Activated CD4-positive, CD25-positive, alpha-beta regulatory T cell (primary cell): ENCODE measurements at places on chromosomes 16 and 17.

DNA sequence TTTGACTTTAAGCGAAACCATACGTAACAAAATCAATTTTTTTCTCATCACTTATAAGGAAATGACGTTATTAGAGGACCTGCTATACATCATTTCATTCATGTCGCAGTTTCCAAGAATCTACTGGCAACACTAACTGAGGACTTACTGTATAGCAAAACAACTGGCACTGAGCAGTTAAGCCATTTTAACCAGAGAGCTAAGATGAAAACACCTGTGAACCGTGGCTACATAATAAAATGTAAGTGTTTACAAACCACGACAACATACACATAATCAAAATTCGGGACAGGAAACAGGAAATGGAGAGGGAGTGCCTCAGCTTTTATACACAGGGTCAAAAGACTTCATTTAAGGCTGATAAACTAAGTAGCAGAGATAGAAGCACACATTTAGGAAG lies 29.5 kb downstream of the METTL16 start:
- DNase-seq, result no peak

GRCh38 chr16:58459344-58460218 lies 40.4 kb upstream of the NDRG4 start:
- no peak for DNase-seq

- DNase-seq, result no peak
Observed at GRCh38 chr17:67421869-67422273, 44.8 kb downstream of the PITPNC1 start.

DNA sequence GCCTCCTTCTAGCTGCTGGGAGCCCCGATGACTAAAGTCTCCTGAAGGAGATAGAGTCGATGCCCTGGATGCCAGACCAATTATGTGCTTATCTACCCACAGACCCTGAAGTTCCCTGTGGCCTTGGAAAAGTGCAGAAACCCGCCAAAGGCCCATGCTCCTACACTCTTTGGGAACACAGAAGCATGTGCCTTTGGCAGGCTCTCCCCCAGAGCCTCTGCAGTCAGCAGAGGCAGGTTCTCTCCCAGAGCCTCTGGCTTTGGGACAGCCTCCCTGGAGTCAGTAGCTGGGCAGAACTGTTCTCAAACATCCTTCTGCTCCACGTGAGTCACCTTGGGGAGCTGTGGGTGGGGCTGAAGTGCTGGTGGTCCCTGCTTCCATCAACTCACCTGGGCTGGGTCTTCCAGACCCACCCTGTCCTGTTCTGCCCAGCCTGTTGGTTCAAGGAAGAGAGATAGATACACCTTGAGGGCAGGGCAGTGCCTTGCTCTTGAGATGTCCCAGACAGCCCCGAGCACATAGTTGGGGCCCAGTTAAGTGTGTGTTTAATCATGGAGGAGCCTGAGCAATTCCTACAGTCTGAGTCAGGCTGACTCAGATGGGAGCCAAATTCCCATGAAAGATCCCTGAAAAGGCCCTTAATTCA lies 3.2 kb upstream of the CDK5RAP3 start:
- DNase-seq, result no peak

GRCh38 chr17:67656494-67657203 lies 61.1 kb upstream of the NOL11 start:
- DNase-seq, result no peak

- DNase-seq, result no peak
Observed at GRCh38 chr16:62652441-62653120, 616.3 kb upstream of the CDH8 start.

- no peak for DNase-seq
Observed at GRCh38 chr16:30096862-30097563, 1.0 kb upstream of the YPEL3 start.

DNA sequence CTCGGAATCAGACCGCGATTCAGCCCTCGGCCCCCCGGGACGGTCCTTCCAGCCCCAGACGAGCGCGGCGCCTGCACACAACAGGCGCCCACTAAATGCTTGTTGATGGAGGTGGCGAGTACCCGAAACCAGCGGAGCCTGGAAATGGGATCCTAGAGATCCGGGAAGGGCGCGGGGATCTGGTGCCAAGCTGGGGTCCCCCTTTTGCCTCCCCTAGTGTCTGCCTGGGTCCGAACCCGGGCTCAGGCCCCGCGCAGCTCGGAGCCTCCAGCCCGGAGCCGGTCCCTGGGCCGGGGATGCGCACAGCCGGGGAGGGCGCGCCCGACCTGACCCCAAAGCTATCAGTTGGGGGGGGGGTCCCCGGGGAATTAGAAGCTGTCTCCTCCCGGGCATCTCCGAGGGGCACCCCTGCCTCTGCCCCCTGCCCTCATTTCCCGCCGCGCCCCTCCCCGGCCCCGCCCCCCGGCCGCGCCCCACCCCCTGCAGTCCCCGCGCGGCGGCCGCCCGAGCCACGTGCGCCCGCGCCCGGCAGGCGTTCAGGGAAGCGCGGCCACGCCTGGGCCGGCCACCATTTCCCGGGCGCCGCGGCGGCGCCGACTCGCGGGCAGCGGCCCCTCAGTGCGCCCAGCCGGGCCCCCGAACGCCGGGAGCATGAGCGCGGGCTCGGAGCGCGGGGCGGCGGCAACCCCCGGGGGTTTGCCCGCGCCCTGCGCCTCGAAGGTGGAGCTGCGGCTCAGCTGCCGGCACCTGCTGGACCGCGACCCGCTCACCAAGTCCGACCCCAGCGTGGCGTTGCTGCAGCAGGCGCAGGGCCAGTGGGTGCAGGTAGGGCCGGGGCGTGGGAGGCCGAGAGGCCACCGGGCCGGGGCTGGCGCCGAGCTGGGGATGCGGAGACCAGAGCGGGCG lies at the start of gene CPNE7:
TSS of gene CPNE7 (plus strand) at position 512 of the 906 bp plus-strand sequence. CDS start at position 652, 140 bp downstream.
- no peak for DNase-seq

- DNase-seq, result peak; percentile 28
Observed at GRCh38 chr17:18248300-18248731, 10.2 kb downstream of the FLII start.

- DNase-seq, result no peak
Observed at GRCh38 chr16:56450275-56450985, 702 bp downstream of the NUDT21 start.

GRCh38 chr17:43584666-43585102 lies 38.5 kb upstream of the ETV4 start:
- DNase-seq, result no peak

GRCh38 chr17:79097226-79098055 lies 22.8 kb downstream of the ENGASE start:
- no peak for DNase-seq

GRCh38 chr17:69067274-69068047 lies 6.7 kb upstream of the ABCA9 start:
- no peak for DNase-seq

DNA sequence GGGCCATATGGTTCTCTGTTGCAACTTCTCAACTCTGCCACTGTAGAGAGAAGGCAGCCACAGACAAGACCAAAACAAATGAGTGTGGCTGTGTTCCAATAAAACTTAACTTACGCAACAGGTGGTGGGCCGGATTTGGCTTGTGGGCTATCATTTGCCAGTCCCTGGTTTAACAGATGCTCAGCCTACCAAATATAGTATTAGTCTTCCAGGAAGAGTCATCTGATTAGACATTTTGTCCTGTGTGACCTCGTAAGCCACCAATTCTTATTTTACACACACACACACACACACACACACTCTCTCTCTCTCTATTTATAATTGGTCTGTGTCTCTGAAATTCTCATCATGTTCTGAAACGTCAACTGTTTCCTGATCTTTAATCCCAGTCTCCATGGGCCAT lies 245.9 kb downstream of the XYLT1 start:
- DNase-seq, result no peak

GRCh38 chr16:10120953-10121352 lies 61.3 kb downstream of the GRIN2A start:
- DNase-seq, result no peak

DNA sequence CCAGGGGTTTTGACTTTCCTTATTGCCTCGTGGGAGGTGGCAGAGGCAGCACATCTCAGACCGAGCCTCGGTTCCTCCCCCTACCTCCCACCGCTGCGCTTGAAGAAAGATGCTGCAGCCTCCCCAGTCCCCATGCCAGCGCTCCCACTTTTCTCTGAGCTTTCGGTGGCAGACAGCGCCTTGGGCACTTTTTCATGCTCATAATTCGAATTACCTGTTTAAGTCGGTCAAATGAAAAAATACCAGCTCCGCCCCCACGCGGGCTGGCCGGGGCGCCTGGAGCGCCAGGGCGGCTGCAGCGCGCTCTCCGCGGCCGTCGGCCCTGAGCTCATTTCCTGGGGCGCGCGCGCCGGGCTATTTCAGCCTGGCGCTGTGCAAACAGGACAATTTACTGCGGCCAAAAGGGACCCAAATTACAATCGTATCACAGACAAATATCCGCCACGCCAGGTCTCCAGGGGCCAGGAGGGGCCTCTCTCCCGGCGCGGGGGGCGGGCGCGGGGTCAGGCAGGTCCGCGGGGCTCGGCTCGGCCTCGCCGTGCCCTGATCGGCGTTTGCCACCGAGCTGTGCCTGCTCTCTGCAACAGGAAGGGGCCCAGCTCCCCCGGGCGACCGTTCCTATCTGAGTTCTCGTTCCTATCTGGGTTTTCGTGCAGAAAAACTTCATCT lies 45.0 kb downstream of the SOST start:
- DNase-seq, result no peak
